ENCODE measurements at places on chromosomes 1 and 21.

DNA sequence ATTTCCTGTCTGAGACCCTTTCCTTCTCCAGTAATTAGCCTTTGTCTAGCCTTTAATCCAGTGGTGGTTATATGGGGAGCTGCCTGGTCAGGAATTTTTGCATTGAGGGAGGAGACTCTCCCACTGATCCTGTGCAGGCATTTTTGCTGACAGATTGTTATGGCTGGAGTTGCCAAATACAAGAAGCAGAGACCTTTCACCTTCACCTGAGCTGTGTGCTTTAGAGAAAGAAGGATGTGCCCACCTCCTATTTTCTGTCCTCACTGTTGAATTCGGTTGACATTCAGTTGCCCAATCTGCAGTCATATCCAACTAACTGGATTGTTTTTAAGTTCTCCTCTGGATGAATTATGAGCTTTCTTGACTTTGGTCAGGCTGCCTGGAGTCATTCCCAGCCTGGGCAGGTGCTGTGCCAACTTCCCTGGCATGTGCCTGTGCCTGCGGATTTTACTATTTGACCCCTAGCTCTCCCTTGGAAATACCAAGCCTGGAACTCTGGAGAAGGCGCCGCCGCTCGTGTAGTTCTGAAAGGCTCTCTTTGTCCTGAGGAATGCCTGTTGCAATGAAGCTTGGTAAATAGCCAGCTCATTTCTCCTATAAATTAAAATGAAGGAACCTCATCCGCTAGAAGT, 143.9 kb downstream of the NOS1AP start:
- DNase-seq: no peak

DNA sequence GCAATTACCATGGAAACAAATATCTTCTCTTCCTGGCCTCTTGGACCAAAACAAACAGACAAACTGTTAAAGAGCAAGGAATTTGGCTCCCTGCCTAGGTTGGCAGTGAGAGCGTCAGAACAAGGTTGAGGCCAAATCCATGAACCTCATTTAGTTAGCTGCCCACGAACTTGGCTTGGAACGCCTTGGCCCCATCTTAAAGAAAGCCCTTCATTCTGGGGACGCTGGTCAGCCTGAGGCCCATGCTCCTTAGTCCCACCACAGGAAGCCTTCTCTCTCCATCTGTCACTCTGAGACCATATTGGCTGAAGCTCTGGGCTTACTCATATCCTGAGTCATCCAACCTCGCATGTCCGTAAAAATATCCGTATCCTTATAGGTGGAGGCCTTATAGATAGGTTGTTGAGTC, 62.4 kb upstream of the DIRAS3 start:
- DNase-seq: peak; percentile 79

GRCh38 chr1:89259283-89259971, 13.2 kb downstream of the GBP5 start:
- DNase-seq: no peak

DNA sequence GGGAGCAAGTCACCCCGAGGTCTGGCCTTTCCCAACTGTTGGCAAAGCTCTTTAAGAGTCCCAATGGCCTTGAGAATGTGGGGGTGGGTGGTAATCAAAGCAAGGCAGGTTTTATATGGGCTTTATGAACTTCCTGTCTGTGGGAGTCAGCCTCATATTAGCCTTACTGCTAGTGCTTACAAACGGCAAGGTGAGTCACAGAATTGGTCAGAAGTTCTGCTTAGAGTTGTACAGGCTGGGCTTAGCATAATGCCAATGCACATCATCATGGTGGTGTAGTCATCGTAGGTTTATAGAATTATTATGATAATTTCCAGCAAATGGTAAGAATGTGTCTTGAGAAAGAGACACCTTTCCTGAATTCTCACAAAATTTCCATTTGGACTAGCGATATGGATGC, 192.7 kb upstream of the KIAA0040 start:
- no peak for DNase-seq

DNA sequence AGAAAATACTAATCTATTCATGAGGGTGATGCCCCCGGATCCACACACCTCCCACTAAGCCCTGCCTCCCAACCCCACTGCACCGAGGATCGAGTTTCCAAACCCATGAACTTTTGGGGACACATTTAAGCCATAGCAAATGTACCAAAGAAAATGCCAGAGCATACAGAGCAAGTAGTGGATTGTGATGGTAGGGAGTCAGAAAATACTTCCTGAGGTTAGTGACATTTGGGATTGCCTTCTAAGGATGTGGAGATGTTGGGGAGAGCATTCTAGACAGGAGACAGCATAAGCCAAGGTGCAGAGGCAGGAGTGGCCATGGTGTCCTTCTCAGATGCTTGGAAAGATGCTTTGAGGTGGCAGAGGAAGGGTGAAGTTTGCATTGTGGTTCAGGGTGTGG, 32.2 kb downstream of the ANGEL2 start:
- DNase-seq: no peak

DNA sequence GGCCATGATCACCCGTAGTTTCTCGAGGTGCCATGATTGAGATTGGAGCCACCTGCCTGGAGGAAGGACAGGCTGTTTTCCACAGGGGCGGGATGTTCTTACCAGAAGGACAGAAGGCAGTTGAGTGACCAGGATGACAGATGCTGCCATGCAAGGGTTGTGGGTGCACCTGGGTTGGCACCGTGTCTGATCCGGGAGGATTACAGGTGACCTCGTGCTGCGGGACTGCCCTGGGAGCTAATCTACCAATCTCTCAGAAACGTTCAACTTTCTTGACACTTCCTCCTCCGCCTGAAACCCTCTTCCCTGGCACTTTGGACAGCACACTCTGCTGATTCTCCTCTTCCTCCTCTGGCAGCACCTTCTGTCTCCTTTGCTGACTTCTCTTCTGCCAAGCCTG, 13.8 kb upstream of the SLC6A9 start:
- DNase-seq: no peak

DNA sequence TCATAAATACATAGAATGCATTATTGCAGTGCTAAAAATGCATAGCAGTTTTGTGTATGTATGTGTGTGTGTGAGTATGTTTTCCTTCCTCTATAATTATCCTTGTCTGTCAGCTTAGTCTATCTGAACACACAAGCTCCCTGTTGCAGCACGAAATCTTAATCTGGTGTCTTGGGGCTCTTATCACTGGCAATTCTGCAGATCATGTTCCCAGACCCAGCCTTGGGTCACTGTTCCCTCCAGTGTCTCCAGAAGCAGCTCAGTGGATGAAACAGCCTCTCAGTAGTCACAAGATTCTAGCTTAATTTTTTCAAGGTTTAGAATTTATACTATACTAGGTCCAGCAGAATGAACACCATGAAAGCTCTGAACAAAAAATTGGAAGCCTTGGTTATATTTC, 777.9 kb downstream of the MRPL39 start:
- no peak for DNase-seq

DNA sequence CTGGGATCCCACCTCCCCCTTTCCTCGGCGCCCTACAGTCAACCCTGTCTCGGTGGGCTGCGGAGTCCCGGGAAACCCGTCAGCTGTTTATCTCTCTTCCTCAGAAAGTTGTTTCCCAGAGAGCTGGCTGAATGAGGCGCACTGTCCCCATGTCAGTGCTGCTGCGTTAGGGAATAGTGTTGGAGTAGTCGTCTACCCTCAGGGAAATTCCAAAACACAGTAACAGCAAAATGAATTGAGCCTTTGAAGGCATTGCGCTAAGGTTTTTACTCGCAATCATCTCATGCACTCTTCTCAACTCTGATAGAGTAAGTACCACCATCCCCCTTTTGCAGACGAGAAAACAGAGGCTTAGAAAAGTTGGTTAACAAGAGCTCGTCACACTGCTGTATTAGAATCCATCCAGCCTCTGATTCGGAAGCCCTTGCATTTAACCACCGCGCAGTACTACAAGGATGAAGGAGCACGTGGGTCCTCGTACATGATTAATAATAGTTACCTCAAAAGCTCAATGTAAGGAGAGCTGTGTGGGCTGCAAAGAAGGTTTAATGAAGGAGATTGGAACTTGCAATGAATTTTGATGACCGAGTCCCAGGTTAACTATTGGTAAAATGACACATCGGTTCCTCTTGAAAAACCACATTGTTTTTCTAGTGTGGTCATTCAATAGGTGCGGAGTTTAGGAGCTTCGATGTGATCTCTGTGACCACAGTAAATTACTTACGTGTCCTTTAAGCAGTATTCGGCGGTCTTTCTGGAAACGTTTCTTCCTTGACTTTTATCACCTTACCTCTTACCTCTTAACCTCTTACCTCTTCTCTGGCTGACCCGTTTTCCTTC, 788 bp upstream of the EDEM3 start:
- DNase-seq: peak; percentile 5

GRCh38 chr1:215970406-215970805, 403.3 kb downstream of the KCTD3 start:
- DNase-seq: no peak

- DNase-seq: no peak
These were observed 14.0 kb upstream of the PAQR7 start for GRCh38 chr1:25889470-25889869.

GRCh38 chr1:200258447-200259375, 151.1 kb downstream of the ZNF281 start:
- DNase-seq: no peak

DNA sequence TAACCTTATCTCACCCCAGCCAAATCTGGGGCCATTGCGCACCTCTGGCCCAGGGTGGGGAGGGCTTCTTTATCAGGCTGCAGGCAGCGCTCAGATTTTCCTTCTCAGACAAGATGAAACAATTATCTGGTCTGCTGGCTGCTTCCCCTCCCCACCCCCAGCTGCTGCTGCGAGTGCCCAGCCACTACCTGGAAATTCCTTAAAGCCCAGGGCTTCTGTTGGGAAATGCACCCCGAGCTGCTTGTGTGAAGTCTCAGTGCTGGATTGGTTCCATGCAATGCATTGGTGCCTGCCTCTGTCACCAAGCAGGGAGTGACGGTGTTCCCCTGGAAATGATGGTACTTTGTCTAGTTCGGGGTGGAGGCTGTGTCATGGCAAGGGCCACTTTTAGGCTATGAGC, 18.5 kb upstream of the ACTL8 start:
- no peak for DNase-seq

- DNase-seq: no peak
These were observed 199.8 kb downstream of the USH2A start for GRCh38 chr1:216223486-216223885.

- DNase-seq: no peak
These were observed 606.0 kb downstream of the SMYD3 start for GRCh38 chr1:245901037-245901436.

DNA sequence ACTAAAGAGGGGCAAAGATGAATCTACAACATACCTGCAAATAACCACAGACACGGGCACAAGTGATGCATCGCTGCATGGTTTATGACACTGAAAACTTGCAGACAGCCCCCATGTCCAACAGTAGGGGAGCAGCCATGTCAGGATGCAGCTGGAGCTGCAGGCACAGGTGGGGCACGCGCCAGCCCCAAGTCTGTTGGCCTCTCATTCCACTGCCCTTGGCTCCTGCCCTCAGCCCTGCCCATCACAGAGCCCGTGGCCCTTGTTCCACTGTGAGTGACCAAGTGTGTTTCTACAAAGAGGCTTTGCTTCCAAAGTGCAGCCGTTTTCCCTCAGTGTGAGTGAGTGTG, 3.2 kb upstream of the PADI4 start:
- no peak for DNase-seq

DNA sequence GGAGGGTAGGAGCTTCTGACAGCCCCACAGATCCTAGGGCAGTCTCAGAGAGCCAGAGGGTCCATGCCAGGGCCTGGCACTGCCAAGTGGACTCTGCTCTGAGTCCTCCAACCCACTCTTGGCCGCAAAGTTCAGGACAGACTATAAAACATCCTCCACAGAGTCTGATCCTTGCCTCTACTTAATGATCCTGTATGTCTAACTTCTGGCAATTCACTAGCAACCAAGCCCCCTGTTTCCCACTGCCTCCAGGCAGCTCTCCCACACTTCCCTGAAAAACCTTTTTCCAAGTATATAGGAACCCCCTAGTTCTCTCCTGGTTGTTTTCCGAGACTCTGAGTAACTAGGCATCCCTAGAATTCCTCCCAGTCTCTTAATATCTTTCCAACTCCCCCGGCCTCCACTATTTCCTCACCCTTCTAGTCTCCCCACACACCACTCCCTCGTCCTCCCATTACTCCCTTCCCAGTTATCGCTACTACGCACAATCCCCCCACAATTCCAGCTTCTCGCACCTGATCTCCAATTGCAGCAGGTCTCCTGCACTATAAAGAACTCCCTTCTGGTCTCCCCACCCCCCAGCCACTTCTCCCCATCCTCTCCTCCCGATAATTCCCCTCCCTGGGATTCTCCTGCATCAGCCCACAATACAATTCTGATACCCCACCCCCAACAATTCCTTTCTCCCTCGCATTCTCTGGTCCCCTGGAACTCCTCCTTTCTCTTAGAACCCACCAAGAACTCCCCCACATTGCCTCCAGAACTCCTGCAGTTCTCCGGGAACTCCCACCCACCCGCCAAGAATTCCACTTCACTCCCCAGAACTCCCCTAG, 574 bp downstream of the IGSF9 start:
- no peak for DNase-seq

DNA sequence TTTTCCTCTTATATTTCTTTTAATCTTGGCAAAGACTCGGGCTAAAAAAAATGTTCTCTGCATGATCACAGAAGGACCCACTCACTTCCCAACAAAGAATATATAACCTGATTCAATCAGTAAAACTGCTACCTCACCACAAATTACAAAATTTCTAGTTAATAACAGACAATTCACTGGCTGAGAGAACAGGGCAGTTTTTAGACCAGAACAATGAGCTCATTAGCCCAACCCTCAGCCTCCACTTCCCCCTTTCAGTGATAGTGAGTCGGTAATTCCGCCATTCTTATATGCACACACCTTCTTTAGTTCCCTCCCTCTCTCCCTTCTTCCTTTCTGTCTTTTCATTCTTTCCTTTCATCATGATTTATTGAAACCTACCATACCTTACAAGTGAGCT, 8.9 kb downstream of the SIPA1L2 start:
- DNase-seq: no peak

GRCh38 chr1:57858740-57859139, 434.9 kb upstream of the DAB1 start:
- no peak for DNase-seq

DNA sequence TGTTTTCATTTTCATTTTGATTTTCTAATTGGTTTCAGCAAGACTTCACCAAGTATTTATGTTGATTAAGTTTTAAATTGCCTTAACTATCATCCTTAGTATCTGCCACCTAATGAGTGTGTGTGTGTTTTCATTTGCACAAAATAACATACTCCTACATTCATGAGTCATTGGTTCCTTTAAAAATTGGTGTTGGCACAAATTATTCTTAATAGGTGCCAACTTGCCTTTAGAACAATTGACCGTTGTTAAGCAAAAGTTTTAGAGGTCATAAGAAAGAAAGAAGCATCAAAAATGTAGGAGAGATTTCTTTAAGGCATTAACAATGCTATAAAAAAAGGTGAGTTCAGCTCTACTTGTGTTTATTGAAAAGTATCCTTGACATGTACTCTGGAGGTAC, 77.5 kb downstream of the FNBP1L start:
- no peak for DNase-seq

- no peak for DNase-seq
These were observed 37.8 kb upstream of the NEK2 start for GRCh38 chr1:211713231-211713630.

DNA sequence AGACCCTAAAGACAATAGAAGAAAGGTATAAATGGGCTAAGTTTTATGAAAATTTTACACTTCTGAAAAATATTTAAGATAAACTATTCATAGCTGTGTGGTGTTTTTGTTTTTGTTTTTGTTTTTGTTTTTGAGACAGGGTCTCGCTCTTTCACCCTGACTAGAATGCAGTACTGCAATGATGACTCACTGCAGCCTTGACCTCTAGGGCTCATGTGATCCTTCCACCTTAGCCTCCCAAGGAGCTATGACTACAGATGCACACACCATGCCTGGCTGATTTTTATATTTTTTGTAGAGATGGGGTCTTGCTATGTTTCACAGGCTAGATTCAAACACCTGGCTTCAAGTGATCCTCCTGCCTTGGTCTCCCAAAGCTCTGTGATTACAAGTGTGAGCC, 66.6 kb downstream of the PUM1 start:
- no peak for DNase-seq
